ENCODE measurements at places on chromosomes 12 and 14.
A peak's percentile ranks its signal among the peaks of the same experiment; 100 is the strongest.

DNA sequence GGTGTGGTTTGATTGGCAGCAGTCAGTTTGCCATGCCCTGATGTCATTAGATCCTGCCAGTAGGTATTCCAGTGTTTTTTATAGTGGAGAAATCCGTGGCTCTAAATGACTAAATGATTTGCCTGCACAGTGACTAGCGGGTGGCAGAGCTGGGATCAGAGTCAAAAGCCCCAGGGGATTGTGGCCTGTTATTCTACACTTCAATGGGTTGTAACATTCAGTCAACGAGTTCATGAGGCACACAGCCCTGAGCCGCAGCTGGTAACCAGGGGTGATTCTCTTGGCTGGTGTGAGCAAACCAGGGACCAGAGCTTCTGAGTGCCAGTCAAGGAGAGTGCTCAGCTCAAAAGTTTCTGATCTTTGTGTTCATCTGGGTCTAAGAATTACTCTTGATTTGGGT lies 1.8 kb downstream of the MYH6 start:
- no peak overlapping the region for H3K4me3 ChIP-seq
- DNase-seq: no peak
- H3K4me1 ChIP-seq: no peaks in the 10 kb centered on the region
- H3K27ac ChIP-seq: no peak overlapping the region
- no peaks in the 10 kb centered on the region for H3K36me3 ChIP-seq

DNA sequence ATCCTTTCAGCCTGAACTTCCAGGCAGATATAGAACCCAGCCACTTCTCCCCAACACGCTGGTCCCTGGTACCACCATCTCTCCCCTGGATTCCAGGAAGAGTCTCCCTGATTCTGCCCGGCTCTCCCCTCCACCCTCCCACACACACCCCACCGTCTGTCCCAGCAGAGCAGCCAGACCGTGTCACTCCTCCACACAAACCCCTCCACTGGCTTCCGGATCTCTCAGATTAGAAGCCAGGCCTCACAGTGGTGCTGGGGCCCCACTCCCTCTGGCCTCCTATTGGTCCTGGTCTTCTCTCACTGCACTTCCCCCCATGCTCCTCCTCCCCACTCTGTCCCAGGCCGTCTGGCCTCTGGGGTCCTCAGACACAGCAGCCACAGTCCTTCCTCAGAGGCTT lies 52.4 kb upstream of the CDKN3 start:
- no peak overlapping the region for H3K4me3 ChIP-seq
- H3K27me3 ChIP-seq: no peaks in the 10 kb centered on the region
- H3K4me1 ChIP-seq: peaks cover 9% of the 10 kb centered on the region
- H3K27ac ChIP-seq: no peak overlapping the region
- no peaks in the 10 kb centered on the region for H3K36me3 ChIP-seq

DNA sequence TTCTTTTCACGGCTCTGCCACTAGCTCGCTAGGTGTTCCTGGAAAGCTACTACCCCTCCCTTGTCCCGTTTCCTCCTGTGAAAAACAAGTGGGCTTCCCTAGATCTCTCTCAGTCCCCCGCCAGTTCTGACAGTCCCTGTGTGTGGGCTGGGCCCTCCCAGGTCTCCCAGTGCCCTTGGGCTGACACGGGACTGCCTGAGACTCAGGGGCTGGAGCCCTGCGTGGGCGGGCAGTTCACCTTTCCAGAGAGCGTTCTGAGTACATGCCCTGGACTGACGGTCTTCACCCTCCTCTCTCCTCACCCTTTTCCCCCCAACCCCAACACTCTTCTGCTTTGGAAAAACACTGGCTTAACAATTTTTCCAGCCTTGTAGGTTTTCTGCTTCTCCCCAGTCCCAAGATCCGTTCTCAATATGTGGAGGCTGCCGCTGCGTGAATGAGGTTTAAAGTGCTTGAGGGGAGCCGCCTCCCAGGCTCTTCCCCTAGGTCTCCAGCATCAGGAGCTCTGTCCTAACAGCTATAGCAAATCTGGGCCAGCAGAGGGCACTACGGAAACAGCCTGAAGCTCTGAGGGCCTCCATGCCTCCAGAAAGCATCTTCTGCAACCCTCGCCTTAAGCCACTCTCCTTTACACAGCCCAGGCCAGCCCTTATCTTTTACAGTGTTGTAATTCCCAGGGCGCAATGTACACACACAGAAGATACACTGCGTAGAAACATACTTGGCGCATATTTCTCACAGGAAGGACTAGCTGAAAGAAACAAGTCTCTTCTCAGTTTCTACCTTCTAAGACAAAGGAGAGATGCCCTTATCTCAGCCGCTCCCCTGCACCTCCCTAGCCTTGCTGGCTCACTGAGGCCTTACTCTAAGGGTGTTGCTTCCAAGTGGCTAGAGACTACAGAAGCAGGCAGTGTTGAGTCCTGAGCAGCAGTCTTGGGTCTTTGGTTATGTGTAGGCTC lies 10.4 kb upstream of the DCD start:
- H3K4me1 ChIP-seq: no peaks in the 10 kb centered on the region
- DNase-seq: peak; percentile 56
- no peak overlapping the region for H3K4me3 ChIP-seq
- H3K36me3 ChIP-seq: no peaks in the 10 kb centered on the region

GRCh38 chr14:89700801-89701200 lies 253.7 kb downstream of the EFCAB11 start:
- no peak overlapping the region for H3K27ac ChIP-seq
- no peaks in the 10 kb centered on the region for H3K27me3 ChIP-seq
- DNase-seq: peak; percentile 5
- H3K4me3 ChIP-seq: peak overlapping the region; percentile 73

- H3K27ac ChIP-seq: no peak overlapping the region
- H3K36me3 ChIP-seq: peaks cover 29% of the 10 kb centered on the region
- DNase-seq: peak; percentile 70
- H3K27me3 ChIP-seq: no peaks in the 10 kb centered on the region
- no peak overlapping the region for H3K4me3 ChIP-seq
- peaks cover 17% of the 10 kb centered on the region for H3K4me1 ChIP-seq
Measured at GRCh38 chr14:74516451-74517160, 23.0 kb downstream of the ISCA2 start.

DNA sequence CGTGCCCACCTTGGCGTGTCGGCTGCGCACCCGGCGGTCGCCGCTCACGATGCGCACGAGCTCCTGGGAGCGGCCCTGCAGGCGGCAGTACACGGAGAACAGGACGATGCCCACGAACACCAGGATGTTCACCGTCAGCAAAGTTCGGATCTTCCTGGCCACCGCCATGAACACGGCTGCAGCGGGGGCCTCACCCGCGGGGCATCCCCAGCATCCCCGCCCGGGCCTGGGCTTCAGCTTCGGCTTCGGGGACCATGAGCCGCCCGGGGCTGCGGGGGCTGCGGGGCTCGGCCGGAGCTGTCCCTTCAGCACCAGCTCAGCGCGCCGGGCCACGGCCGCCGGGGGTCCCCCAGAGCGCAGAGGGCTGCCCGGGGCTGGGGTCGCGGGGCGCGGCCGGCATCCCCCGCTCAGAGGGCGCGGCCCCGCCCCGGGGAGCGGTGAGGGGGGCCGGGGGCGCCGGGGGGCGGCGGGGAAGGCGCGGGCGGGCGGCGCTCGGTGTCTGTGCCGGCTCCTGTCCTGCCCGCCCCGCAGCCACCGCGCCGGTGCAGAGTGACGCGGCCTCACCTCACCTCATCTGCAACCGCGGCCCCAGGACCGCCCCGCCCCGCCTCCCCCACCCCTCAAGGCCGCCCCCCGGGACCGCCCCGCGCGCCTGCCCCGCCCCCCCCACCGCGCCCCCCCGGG lies at the start of gene GALNT9:
TSS of gene GALNT9 (minus strand) at position 554 of the 684 bp plus-strand sequence. CDS start at position 168, 386 bp downstream.
- H3K4me1 ChIP-seq: peaks cover 16% of the 10 kb centered on the region
- peaks cover 18% of the 10 kb centered on the region for H3K27me3 ChIP-seq
- no peak within 1 kb of the TSS for H3K27ac ChIP-seq
- DNase-seq: peak; percentile 53
- no peaks in the 10 kb centered on the region for H3K36me3 ChIP-seq
- no peak within 1 kb of the TSS for H3K4me3 ChIP-seq

DNA sequence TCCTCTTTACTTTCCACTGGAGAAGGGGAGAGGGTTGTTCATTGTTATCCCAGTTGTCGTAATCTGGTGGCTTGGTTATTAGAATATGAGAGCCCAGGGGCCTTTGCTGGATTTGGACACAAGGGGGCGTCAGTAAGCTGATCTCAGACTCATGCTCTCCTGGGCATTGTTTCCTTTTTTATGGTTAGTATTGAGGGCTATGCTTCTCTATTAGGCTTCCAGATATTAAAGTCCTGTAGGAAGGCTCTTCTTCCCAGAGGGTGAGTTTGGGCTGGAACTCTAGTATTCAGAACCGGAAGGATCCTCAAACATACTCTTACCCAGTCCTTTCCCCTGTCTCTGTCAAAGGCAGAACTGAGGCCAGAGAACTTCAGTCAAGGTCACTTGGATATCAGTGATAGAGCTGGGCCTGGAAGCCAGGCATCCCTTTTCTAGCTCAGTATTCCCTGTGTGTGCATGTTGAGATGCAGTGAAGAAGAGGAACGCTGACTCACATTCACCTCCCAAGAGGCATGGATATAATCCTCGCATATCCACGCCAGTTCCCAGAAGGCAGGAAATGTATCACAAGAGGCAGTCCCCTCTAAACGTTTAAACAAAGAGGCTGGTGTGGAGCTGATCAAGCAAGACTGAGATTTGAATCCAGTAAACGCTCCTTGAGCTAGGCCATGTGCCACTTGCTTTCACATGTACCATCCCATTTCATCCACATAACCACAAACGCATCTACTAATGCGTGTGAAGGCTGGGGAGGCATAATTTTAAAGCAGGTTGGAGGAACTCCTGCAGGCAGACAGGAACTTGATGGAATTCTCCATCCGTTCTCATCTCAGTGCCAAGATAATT lies 41.6 kb downstream of the UBE3B start:
- H3K27me3 ChIP-seq: no peaks in the 10 kb centered on the region
- peaks cover 9% of the 10 kb centered on the region for H3K4me1 ChIP-seq
- DNase-seq: peak; percentile 81
- H3K4me3 ChIP-seq: no peak overlapping the region
- H3K36me3 ChIP-seq: peaks cover 22% of the 10 kb centered on the region
- H3K27ac ChIP-seq: peak overlapping the region; percentile 85

GRCh38 chr12:2360630-2361170 lies 307.9 kb downstream of the CACNA1C start:
- no peaks in the 10 kb centered on the region for H3K36me3 ChIP-seq
- H3K4me3 ChIP-seq: no peak overlapping the region
- no peak for DNase-seq
- no peaks in the 10 kb centered on the region for H3K27me3 ChIP-seq
- peaks cover 20% of the 10 kb centered on the region for H3K4me1 ChIP-seq
- H3K27ac ChIP-seq: no peak overlapping the region

DNA sequence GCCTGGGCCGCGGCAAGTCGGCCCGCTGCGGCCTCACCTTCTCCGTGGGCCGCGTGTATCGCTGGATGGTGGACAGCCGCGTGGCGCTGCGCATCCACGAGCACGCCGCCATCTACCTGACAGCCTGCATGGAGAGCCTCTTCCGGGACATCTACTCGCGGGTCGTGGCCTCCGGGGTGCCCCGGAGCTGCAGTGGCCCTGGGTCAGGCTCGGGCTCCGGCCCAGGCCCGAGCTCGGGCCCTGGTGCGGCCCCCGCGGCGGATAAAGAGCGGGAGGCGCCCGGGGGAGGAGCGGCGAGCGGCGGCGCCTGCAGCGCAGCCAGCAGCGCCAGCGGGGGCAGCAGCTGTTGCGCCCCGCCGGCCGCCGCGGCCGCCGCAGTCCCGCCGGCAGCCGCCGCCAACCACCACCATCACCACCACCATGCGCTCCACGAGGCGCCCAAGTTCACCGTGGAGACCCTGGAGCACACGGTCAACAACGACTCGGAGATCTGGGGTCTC lies 226.2 kb upstream of the CRY1 start:
- H3K27ac ChIP-seq: no peak overlapping the region
- DNase-seq: peak; percentile 36
- no peaks in the 10 kb centered on the region for H3K36me3 ChIP-seq

- peak; percentile 19 for DNase-seq
- H3K27ac ChIP-seq: no peak overlapping the region
- H3K36me3 ChIP-seq: no peaks in the 10 kb centered on the region
Measured at GRCh38 chr14:33938131-33938949, 12.5 kb downstream of the EGLN3 start.

GRCh38 chr12:114776731-114777442 lies 92.9 kb upstream of the TBX3 start:
- H3K27me3 ChIP-seq: no peaks in the 10 kb centered on the region
- no peak overlapping the region for H3K4me3 ChIP-seq
- no peaks in the 10 kb centered on the region for H3K4me1 ChIP-seq
- no peaks in the 10 kb centered on the region for H3K36me3 ChIP-seq
